ENCODE measurements at places on chromosomes 5 and 9.

DNA sequence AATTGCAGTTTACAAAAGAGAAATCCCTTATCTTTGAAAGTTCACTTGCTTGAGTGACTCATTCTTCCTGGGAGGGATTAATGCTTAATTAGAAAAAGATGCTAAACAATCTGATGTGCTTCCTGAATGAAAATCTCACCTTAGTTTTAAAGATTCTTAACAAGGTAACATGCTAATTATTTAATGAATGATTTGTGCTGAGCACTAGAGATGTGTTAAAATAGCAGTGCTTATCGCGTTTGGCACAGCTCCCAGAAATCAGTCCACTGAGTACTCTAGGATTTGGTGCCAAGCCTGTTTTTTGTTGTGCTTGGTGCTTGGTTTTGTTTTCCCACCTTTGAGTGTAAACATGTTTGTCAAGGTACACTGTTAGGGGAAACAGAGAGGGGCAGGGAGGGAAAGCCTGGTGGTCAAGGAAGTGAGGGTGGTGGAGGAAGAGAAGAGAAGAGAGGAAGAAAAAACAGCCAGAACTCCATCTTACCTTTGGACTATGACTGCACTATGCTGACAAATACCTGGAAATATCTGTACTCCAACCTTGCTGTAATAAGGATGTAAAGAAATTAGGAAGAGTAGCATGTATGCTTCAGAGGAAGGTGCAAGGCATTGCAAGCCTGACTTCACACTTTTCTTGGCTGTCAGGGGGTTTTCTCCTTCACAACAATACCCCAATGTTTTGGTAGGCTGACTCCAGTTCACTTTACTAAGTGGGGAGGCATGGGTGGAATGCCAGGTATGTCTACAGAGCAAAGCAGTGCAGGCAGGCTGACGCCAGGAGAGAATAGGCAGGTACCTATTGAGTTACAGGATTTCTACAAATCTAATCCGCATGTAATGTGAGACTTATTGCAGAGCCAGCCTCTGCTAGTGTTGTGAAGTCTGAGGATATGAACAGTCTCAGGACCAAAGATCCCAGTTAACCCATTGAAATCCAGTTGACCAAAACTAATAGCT, 157.2 kb upstream of the ISL1 start:
- DNase-seq: no peak

GRCh38 chr5:65563777-65564176, 681 bp downstream of the PPWD1 start:
- no peak for DNase-seq

- no peak for DNase-seq
Observed at GRCh38 chr9:121921444-121921843, 171.7 kb downstream of the TTLL11 start.

DNA sequence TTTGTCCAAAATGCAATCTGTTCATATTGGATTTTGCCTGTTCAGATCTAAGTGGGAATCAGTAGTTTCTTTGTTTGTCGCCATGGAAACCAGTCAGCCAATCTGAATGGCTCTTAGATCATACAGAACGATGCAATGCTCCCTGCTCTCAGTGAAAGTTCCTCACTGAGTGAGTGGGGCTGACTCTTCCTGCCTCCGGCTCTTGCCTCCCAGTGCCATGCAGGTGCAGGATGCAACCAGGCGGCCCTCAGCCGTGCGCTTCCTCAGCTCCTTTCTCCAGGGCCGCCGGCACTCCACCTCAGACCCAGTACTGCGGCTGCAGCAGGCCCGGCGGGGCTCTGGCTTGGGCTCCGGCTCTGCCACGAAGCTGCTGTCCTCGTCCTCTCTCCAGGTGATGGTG, at the start of gene PTPDC1:
Gene PTPDC1 (plus strand): TSS at position 151 of the 400 bp plus-strand sequence. CDS start 67 bp downstream, at position 218.
- no peak for DNase-seq

- DNase-seq: peak; percentile 83
Observed at GRCh38 chr9:132487351-132487791, 77.4 kb downstream of the CFAP77 start.

GRCh38 chr5:175695161-175696126, 37.6 kb downstream of the HRH2 start:
- DNase-seq: no peak

Data from CD4-positive, alpha-beta memory T cell (primary cell).